ENCODE measurements at places on chromosomes 6 and 20.

DNA sequence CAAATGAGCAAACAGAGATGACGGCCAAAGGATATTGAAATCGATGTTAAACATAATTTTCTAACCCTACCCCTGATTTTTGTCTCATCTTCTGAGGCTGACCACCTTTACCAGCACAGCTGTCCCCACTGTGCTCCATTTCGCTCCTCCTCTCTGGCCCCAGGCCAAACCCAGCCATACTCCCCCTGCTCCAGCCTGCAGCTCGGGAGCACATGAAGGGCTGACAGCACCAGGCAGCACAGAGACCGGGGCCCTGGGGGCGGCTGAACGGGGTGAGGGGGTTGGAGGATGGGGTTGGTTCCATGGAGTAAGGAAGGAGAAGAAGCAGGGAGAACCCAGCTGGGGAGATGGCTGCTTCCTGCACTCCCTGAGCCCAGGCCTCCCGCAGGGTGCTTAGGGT, 3.2 kb upstream of the NCR2 start:
- DNase-seq, result no peak

DNA sequence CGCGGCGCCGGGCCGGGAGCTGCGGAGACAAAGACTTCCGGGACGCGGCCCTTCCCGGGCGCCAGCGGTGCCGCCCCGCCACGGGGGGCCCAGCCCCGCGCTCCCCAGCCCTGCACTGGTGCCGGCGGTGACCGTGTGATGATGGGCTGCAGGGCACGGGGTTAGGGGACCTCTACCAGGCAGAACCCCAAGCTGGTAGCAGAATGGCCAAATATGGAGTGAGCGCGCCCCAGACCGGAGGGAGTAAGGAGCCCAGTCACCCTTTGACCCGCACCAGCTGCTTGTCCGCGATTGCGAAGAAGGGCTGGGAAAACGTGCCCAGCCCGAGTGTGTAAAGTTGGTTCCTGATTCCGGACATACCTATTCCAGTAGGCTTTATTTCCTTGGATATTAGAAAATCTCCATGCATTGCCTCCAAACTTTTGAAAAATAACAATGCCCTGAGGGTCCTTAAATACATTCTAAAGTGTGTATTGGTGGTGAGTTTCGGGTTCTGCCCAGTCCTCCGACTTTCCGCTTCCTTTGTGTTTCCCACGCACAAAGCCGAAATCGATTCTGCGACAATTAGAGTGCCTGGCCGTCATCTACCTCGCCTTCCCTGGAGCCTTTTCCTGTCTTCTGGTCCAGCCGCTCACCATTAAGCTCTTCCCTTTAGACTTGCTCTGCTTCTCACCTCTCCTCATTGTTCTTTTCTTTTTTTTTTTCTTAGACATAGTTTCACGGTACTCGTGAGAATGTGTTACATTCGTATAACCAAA, 1.1 kb downstream of the ABRACL start:
- DNase-seq, result peak; percentile 11

DNA sequence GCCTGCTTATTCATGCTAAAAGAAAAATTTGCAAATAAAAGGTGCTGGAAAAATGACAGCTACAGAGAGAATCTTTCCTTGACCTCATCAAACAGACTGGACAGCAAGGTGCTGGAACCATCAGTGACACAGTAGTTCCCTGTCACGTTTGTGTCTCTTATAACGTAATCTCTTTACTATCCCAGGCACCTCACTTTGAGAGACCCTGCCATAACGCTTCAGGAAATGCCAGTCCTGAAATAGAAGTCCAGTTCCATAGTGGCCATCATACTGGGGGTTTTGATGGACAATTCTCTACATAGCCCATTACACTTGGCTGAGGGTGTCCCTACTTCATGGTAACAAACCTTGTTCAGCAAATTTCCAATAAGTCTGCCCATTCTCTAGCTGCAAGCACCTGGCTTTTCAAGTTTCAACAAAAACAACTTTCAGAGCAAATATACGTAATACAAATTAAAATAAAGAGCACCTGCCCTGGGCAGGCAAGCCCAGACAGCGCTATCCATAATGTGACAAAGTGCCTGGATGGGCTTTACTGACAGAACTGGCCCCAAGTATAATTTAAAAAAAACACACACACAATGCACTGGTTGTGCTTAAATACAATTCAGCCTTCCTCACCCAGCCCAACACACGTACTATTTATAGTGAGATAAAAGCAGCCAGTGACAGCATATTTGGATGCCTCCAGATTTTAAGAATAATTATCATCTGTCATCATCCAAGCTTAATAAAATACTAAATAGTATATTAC, 38.7 kb downstream of the CNKSR3 start:
- DNase-seq, result no peak

- DNase-seq, result no peak
These were observed 149.8 kb upstream of the AKIRIN2 start for GRCh38 chr6:87851674-87852299.

GRCh38 chr6:34877259-34877658, 10.6 kb downstream of the TAF11 start:
- no peak for DNase-seq

DNA sequence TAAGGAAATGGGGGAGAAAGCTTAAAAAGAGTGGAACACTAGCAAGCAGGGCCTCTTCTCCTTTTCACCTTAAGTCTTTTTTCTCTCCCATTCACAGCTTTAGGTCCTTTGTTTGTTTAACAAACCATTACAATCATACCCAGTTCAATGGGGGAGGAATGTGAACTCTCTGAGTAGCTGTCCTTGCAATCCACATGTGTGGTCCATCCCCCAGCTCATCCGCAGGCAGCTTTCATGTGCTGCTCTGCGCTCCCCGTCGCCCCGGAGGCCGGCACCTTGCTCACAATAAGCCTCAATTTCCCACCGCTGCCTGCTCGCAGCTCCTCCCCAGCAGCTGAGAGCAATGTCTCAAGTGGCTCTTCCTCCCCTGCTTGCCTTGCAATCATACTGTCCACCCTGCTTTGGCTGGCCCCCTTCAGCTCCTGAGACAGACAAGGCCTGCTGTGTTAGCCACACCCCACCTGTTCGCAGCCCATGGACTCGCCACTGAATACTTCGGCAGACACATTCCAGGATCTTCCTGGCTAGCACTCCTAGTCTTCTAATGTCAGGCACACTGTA, 49.1 kb downstream of the PLAGL1 start:
- no peak for DNase-seq

GRCh38 chr20:19433371-19434350, 221.2 kb downstream of the SLC24A3 start:
- no peak for DNase-seq

- DNase-seq, result peak; percentile 37
These were observed 267.0 kb downstream of the TMEM242 start for GRCh38 chr6:157056275-157056674.
